Muscle of leg (tissue), 16 donors: ENCODE measurements at places on chromosomes 2 and 18. TPM values are rescaled to one million over a fixed set of nuclear protein-coding genes. Genes with fewer than 3 reads are reported as not detected.

DNA sequence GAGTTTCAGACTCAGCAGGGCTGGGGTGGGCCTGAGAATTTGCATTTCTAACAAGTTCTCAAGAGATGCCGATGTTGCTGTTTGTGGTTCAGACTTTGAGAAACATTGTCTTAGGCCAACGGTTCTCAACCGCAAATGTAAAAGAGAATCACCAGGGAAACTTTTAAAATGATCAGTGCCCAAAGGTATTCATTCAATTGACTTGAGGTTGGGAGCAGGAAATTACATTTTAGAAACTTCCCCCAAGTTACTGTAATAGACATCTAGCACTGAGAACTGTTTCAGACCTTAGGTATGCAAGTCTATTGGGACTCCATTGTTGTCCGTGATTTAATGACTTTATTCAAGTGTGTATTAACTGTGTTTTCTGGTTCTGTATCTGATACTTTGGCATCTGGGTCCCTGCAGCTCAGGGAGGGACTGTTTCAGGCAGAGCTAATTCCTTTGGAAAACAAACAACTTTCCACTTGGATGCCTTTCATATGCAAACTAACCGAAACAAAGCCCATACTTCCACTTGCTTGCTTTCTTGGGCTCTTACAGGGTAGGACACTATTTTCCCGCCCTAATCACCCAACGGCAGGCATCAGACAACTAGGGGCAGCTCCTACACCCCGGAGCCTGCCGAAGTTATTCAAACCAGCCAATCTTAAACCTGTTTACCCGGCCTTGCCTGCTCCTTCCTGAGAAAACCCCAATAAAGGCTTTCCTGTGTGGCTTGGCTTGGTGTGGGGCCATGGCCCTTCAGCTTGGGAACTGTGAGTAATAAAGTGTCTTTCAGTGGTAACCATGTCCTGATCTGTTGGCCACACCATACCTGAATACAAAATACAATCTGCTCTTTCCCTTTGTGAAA, 97.6 kb downstream of the POLE4 start:
- no peaks in the 10 kb centered on the region for H3K36me3 ChIP-seq
- H3K4me3 ChIP-seq, result no peak overlapping the region
- H3K4me1 ChIP-seq, result peaks cover 5% of the 10 kb centered on the region
- DNase-seq, result peak; percentile 74
- no peaks in the 10 kb centered on the region for H3K27me3 ChIP-seq

- peak; percentile 80 for DNase-seq
- no peak overlapping the region for H3K27ac ChIP-seq
- no peaks in the 10 kb centered on the region for H3K36me3 ChIP-seq
- H3K4me3 ChIP-seq, result no peak overlapping the region
- peaks cover 2% of the 10 kb centered on the region for H3K27me3 ChIP-seq
Observed at GRCh38 chr2:217535957-217536708, 466.7 kb downstream of the TNS1 start.

DNA sequence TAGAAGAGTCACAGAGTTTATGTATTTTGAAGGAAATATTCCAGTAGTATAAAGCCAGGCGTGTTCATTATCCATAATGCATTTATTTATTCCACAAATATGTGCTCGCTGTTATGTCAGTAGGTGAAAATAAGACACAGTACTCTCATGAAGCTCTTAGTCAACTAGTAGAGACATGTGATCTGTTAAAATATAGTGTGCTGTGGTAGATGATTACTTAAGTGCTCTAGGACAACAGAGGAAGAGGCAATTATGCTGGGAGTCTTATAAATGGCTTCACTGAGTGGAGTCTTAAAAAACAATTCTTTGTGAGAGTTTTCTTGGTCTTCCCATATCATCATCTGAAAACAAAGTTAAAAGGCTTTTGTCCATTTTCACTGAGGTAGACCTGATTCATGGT, 457.3 kb downstream of the XIRP2 start:
- no peak overlapping the region for H3K27ac ChIP-seq
- H3K27me3 ChIP-seq, result no peaks in the 10 kb centered on the region
- no peak overlapping the region for H3K4me3 ChIP-seq
- H3K36me3 ChIP-seq, result no peaks in the 10 kb centered on the region

DNA sequence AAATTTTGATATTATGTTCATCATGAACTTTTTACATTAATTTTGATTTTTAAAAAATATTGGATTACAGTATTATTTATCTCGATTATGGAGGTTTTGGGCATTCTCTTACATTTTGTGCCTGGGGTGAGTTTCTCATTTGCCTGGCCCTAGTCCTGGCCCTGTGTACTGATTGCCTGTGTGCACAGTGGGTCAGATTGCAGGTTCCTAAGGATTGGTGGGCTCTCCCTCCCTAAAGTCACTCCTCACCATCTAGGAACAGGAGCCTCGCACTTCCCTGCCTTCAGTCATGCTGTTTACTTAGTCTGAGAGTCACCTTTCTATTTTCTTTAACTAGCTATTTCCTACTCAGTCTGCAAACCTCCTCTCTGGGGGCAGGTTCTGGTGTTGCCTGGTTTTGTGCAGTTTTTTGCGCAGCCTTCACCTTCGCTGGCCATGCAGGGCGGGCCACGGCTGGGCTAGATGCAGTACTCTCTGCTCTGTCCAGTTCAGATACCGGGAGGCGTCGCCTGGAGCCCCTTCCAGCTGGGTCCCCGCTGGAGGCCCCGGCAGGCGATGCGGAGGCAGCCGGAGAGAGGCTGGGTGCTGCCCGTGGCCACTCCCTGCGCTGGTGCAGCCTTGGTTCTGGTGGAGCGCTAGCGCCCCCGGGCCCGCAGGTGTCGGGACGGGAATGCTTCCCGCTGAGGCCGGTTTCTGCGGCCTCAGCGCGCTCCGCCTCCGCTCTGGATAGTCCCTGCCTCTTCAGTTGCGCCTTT, 23.3 kb upstream of the MC5R start:
- H3K4me3 ChIP-seq, result peak overlapping the region; percentile 28
- peaks cover 12% of the 10 kb centered on the region for H3K27me3 ChIP-seq
- H3K36me3 ChIP-seq, result no peaks in the 10 kb centered on the region
- peak; percentile 81 for DNase-seq
- H3K27ac ChIP-seq, result no peak overlapping the region

GRCh38 chr18:66682855-66683322, 79.0 kb upstream of the CDH19 start:
- H3K4me1 ChIP-seq, result no peaks in the 10 kb centered on the region
- H3K36me3 ChIP-seq, result no peaks in the 10 kb centered on the region
- peak overlapping the region; percentile 14 for H3K4me3 ChIP-seq
- no peaks in the 10 kb centered on the region for H3K27me3 ChIP-seq
- no peak overlapping the region for H3K27ac ChIP-seq
- peak; percentile 45 for DNase-seq

DNA sequence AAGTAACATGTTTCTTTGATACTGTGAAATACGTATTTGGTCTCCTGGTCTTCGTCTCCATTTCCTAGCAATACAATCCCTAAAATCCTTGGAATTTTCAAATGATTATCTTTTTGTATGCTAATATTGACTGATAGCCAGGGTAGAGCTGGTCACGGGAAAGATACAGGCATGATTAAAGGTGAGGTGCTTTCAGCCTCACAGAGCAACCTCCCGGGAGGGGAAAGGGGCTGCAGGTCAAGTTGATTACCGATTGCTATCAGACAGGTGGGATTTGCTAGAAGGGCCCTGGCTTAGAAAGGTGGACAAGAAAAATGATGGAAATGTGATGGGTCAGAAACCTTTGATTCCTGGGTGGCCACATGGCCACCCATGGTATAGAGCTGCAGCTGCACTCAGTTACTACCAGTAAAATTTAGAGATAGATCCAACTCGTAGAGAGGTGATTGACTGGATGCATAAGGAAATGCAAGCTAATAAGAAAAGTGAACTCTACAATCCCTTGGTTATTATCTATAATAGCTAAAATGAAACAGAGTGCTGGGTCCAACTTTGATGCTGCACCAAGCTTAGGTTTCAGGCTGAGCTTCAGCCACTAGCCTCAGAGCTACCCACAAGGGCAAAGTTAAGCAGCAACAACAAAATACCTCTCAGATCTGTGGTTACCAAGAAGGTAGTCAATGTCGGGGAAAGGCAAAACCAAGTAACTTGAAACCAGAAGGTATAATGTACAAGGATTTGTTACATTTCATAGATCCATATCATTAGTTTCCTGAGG, 15.3 kb downstream of the YPEL5 start:
- H3K36me3 ChIP-seq, result peaks cover 29% of the 10 kb centered on the region
- H3K4me1 ChIP-seq, result peaks cover 2% of the 10 kb centered on the region
- no peak overlapping the region for H3K4me3 ChIP-seq
- H3K27ac ChIP-seq, result no peak overlapping the region
- H3K27me3 ChIP-seq, result no peaks in the 10 kb centered on the region

DNA sequence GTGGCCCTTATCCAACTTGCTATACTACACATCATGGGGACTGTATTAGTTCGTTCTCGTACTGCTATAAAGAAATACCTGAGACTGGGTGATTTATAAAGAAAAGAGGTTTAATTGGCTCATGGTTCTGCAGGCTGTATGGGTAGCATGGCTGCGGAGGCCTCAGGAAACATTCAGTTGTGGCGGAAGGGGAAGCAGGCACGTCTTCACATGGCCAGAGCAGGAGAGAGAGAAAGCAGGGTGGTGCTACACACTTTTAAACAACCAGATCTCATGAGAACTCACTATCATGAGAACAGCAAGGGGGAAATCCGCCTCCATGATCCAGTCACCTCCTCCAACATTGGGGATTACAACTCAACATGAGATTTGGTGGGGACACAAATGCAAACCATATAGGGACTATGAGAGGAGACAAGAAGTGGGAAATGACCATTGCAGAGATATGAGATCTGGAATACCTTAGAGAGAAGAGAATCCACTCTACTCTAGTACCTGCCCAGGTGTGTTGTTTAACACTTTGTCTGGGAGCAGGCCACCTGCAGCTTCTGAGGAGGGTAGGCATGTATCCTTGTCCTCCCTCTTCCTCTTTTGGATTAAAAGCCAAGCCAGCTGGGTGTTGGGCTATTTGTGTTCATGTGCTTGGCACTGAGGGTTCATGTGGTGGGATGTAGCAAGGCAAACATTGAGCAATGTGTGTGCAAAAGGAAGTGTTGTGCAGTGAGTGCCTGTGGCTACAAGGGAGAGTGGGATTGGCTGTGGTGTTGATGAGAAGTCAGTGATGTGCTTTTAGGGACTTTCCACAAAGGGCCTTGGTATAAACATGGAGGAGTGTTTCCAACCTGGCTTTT, 22.8 kb downstream of the TTLL4 start:
- no peaks in the 10 kb centered on the region for H3K27me3 ChIP-seq
- no peak overlapping the region for H3K4me3 ChIP-seq
- H3K36me3 ChIP-seq, result peaks cover 16% of the 10 kb centered on the region
- peak; percentile 16 for DNase-seq
- no peak overlapping the region for H3K27ac ChIP-seq

GRCh38 chr2:164877169-164877568, 35.5 kb upstream of the COBLL1 start:
- H3K27me3 ChIP-seq, result no peaks in the 10 kb centered on the region
- H3K4me1 ChIP-seq, result peaks cover 2% of the 10 kb centered on the region
- no peaks in the 10 kb centered on the region for H3K36me3 ChIP-seq
- no peak for DNase-seq
- H3K27ac ChIP-seq, result no peak overlapping the region

DNA sequence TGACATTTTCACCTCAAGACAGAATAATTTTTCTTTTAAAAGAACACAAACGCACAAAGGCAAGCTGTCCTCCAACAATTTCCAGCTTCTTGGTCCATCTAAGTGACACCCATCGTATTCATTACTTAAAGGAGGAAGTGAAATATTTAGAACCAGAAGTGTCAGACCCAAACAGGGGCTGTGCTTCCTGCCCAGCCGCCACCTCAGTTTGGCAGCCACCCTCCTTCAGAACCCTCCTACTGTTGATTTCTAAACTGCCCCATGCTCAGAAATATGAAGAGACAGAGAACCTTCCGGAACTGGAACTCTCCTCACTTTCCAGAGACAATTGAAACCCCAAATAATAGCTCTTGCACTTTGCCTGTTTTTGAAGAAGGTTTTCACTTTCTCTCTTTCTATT, 734.8 kb upstream of the SALL3 start:
- H3K27ac ChIP-seq, result no peak overlapping the region
- H3K27me3 ChIP-seq, result peaks cover 34% of the 10 kb centered on the region
- no peak for DNase-seq

- peak; percentile 98 for DNase-seq
- peaks cover under 1% of the 10 kb centered on the region for H3K36me3 ChIP-seq
- H3K27ac ChIP-seq, result peak within 1 kb of the TSS; percentile 96
- H3K27me3 ChIP-seq, result peaks cover 11% of the 10 kb centered on the region
Observed at GRCh38 chr2:216695401-216695821, at the start of gene IGFBP5. Gene IGFBP5 (minus strand): TSS chr2:216695549. CDS start chr2:216694775, 774 bp downstream.

- peak within 1 kb of the TSS; percentile 42 for H3K4me3 ChIP-seq
- peaks cover 81% of the 10 kb centered on the region for H3K27me3 ChIP-seq
- peaks cover 58% of the 10 kb centered on the region for H3K4me1 ChIP-seq
- H3K27ac ChIP-seq, result no peak within 1 kb of the TSS
Observed at GRCh38 chr2:74499267-74499939, at the start of gene LBX2. Gene LBX2 (minus strand): TSS chr2:74499603. CDS start chr2:74499537, 66 bp downstream.

DNA sequence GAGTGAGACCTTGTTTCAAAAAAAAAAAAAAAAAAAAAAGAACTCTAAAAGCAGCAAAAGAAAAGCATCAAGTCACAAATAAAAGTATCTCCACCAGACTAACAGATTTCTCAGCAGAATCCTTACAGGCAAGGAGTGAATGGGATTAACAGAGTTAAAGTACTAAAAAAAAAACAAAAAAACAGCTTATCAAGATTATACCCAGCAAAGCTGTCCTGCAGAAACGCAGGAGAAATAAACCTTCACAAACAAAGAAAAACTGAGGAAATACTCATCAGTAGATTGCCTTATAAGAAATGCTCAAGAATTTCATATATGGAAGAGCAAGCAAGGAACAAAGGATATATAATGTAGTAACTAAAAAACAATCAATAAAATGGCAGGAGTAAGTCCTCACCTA, 35.6 kb downstream of the USP34 start:
- no peak for DNase-seq
- no peak overlapping the region for H3K27ac ChIP-seq
- no peaks in the 10 kb centered on the region for H3K27me3 ChIP-seq
- no peak overlapping the region for H3K4me3 ChIP-seq
- peaks cover 2% of the 10 kb centered on the region for H3K4me1 ChIP-seq

- H3K27me3 ChIP-seq, result no peaks in the 10 kb centered on the region
- H3K36me3 ChIP-seq, result no peaks in the 10 kb centered on the region
- no peak overlapping the region for H3K27ac ChIP-seq
- H3K4me3 ChIP-seq, result no peak overlapping the region
Observed at GRCh38 chr2:226600802-226601201, 198.8 kb downstream of the IRS1 start.

DNA sequence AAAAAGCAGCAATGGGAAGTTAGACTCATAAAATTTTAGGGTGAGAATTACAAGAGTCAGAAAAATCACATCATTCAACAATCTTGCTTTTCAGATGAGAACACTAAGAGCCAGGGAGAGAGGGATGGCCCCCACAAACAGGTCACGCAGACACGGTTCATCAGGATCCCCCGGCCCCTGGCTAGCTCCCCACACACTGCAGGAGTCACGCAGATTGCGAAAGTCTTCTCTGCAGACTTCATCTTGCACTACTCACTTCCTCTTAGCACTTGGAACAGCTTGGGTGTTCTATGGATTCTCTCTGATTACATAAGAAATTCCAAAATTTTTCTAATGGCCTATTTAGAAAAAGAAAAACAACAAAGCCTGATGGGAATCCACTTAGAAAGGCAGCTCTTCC, 21.6 kb upstream of the SULT1C2 start:
- no peaks in the 10 kb centered on the region for H3K27me3 ChIP-seq
- H3K27ac ChIP-seq, result no peak overlapping the region
- H3K4me3 ChIP-seq, result no peak overlapping the region
- DNase-seq, result peak; percentile 56

HRH4 gene
- 0.09 TPM for total RNA-seq

IL37 gene
- total RNA-seq, result not detected
